ENCODE measurements at places on chromosomes 3 and 15.
A peak's percentile ranks its signal among the peaks of the same experiment; 100 is the strongest.

GRCh38 chr3:43128464-43128863, 22.6 kb upstream of the POMGNT2 start:
- DNase-seq = no peak

DNA sequence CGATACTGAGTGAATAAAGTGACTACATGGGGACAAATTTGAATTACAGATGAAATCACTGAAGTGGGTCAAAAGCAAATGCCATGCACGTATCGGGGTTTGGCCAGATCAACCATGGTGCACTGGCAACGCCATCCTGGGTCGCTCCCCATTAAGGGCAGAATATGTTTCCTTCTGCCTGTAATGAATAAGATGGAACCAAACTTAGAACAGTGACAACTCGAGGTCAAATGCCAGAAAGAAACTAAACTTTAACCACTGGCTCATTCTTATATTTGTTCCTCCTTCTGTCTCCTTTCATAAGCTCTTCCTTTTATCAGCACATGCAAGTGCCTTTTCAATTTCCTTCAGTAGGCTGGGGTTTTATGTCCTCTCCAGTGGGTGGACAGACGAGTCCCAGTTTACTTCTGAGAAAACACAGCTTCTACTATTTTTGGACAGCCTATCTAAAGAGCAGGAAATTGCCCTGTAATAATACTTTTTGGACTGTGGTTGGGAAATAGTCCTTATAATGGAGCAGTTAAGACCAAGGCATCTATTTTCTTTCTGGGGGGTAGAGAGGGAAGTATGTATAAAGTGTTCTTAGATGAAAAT, 61.4 kb downstream of the WHAMM start:
- DNase-seq = no peak

- DNase-seq = peak; percentile 69
Observed at GRCh38 chr3:8593021-8593827, 51.4 kb downstream of the SSUH2 start.

DNA sequence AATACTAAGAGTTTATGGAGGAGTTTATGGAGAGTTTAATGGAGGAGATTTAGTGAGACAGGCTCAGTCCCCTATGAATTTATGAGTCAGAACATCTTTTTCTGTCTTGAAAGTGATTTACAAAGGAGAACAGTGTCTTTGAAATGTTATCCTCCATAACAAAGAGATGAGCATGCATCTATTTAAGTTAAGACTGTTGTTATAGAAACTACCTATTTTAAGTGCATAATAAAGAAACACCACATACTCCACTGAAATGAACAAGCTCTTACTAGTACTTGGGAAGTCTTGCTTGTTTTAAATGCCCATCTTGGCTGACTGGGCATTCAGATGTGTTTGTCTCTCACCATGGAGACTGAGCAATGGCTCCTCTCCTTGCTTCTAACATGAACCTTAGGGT, 118.7 kb upstream of the ACP3 start:
- peak; percentile 35 for DNase-seq

DNA sequence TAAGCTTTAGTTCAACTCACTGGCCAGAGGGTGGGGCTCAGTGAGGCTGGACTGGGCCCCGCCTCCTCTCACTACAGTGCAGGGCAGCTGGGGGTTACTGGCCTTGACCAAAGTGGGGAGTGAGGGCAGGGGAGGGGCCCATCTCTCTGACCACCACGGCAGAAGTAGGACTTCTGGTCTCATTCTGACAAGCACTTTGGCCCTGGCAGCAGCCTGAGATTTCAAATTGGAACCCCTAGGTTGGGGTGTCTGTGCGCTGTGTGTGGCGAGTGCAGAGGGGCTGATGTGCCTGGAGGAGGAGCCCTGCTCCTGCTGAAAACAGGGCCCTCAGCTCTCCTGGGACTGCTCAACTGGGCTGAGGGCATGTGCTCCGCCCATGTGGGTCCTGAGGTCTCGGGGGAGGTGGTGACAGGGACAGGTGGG, 60.3 kb upstream of the RPL32 start:
- DNase-seq = no peak

- DNase-seq = no peak
Observed at GRCh38 chr15:58544756-58545155, 113.0 kb downstream of the LIPC start.

GRCh38 chr15:70406617-70407335, 309.1 kb upstream of the TLE3 start:
- DNase-seq = no peak

All from GM23248 (cell line).